ENCODE measurements at places on chromosomes 4 and X.

DNA sequence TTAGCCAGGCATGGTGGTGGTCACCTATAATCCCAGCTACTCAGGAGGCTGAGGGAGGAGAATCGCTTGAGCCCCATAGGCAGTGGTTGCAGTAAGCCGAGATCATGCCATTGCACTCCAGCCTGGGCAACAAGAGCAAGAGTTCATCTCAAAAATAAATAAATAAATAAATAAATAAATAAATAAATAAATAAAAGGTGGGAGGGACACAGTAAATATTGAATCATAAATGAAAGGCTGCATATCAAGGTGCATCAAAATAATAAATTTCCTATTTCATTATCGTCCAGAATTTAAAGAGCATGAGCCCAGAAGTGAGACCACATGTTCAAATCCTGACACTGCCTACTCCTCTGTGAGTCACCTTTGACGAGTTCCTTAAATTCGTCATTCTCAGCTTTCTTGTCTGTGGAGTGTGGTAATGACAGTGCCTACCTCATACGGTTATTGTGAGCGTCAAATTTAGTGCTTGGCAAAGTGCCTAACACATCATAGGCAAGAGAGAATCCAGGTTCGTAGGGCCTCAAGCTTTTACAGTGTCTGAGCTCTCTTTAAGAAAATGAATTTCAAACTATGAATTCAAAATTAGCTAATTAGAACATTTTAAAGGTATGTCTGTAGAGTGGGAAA, 49.9 kb downstream of the IL15 start:
- DNase-seq: peak; percentile 36

DNA sequence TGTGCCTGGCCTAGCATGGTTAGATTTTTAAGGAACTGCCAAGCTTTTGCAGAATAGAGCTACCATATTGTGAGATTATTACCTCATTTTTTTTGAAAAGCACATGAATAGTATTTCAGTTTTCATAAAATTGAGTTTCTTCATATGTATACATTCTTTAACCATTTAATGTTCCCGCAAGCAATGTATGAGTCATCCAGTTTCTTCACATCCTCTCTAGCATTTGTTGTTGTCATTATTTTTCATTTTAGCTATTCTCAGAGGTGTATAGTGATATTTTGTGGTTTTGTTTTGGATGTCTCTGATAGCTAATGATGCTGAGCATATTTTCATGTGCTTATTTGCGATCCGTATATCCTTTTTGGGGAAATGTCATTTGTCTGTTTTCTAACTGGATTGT, 74.9 kb downstream of the GLUD2 start:
- no peak for DNase-seq

DNA sequence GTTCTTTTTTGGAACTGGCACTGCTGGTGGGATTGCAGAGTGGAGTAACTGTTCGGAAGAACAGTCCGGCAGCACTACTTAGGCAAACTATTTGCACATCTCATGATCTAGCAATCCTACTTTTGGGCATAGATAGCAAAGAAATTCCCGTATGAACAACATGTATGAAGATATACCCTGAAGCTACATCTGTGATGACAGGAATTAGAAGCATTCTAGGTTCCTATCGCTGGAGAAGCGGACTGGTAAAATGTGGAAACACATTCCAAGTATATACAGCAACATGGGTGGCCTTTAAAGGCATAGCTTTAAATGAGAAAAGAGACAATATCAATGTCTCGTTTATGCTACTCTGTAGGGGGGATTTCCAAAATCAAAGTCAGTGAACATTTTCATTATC, 3.1 kb downstream of the DCAF16 start:
- no peak for DNase-seq

DNA sequence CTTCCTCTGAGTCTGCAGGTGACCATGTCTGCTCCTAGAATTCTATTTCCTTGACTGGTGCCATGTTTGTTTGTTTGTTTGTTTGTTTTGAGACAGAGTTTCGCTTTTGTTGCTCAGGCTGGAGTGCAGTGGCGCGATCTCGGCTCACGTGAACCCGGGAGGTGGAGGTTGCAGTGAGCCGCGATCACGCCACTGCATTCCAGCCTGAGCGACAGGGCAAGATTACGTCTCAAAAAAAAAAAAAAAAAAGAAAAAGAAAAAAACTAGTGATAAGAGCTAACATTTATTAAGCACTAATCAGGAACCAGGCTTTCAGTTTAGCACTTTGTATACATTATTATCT, 7.2 kb downstream of the SAT1 start:
- no peak for DNase-seq

DNA sequence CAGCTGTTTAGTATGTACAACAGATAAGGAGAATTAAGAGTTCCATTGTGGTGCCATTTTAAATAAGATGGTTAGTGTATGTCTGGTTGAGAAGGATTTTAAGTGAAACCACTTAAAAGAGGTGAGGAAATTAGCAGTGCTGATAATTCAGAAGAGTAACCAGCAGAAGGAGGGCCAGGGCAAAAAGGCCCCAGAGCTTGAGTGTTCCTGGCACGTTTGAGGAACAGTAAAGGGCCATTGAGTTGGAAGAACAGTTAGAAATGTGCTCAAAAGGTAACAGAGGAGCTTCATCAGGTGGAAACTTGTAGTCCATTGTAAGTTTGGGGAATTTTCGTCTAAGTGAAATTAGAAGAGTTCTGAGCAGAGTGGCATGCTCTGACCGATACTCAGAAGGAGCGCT, 606.2 kb upstream of the ZFP42 start:
- no peak for DNase-seq

GRCh38 chr4:36394352-36394903, 113.0 kb downstream of the DTHD1 start:
- no peak for DNase-seq

All from NCI-H1105 (cell line).